ENCODE measurements at places on chromosomes 5 and 9.

- no peak for DNase-seq
Observed at GRCh38 chr5:146945617-146946084, 67.1 kb upstream of the PPP2R2B start.

DNA sequence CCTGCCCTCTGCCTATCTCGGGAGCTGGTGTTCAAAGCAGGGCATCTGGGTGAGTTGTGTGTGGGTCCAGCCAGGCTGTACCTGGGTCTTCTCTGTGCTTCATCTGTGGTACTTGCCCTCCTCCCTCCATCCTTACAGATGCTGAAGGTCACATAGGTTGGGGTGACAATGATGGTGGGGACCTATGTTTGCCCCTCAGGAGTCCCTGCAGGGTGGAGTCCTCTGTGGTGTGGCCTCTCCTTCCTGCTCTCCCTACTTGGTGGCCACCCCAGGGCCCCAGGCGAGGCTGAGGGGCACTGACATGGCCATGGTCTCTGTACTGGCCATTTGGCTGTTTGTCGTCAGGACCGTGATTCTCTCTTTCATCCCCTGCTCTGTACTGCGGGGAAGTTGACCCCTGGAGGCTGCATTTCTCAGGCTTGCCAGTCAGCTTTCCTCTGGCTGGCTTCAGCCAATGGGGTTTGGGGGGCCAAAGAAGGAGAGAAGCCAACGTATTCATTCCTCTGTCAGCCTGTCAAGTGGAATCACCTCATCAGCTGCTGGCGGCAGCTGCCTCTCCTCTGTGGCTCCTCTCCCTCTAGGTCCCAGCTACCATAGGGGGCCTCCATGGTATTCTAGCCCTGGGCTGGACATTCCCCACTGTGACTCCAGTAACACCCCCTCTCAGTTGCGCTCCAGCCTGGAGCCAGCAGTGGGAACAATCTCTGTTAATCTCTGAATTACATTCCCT is 4.6 kb downstream of the DCANP1 start:
- no peak for DNase-seq

DNA sequence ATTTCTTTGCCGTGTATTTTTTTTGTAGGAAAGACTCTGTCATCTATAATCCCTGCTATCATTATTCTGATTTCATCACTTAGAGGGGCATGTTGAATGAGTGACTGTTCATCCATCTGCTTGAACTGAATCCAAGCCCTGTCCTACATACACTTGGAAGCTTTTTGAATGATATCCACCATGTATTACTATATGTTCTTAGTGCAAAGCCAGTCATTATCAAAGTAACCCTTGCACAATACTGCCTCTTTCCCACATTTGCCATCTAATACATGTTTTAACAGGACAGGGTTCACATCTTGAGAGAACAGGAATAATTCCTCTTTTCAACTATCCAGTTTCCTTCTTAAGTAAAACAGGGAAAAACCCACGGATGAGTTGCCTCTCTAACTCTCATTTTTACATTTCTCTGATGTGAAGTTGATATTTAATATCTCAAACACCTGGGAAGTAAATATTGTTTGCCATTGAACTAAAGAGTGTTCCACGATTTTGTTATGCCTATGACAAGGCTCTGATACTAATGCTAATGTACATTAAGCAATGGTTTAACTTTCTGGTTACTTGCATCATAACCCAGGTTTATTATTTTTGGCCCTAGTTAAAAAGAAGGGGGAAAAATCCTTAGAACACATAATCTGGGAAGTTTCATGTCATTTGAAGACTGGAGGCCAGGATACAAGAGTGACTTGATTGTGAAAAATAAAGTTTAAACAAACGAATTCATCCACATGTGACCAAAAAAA is 103.7 kb upstream of the TARS1 start:
- DNase-seq: no peak

- no peak for DNase-seq
Observed at GRCh38 chr5:77776554-77777206, 541 bp upstream of the TBCA start.

- no peak for DNase-seq
Observed at GRCh38 chr5:146345578-146346366, 7.1 kb downstream of the POU4F3 start.

GRCh38 chr9:2916382-2916985 is 72.6 kb upstream of the PUM3 start:
- DNase-seq: no peak

GRCh38 chr9:76200315-76200714 is 193.9 kb downstream of the RFK start:
- DNase-seq: no peak

DNA sequence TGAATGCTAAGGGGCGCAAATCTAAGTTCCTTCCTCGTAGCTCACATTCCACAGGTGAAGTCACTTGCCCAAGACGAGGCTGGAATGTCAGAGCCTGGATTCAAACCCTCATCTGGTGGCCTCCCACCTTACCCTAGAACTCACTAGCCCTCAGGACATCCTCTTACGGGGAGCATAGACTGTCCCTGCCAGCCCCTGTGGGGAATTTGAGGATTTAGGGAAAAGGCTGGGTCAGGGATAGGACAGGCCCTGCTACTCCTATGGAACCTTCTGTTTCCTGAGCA is 45.0 kb downstream of the IRF1 start:
- DNase-seq: no peak

GRCh38 chr9:87818308-87818707 is 64.4 kb upstream of the SPATA31E1 start:
- no peak for DNase-seq

DNA sequence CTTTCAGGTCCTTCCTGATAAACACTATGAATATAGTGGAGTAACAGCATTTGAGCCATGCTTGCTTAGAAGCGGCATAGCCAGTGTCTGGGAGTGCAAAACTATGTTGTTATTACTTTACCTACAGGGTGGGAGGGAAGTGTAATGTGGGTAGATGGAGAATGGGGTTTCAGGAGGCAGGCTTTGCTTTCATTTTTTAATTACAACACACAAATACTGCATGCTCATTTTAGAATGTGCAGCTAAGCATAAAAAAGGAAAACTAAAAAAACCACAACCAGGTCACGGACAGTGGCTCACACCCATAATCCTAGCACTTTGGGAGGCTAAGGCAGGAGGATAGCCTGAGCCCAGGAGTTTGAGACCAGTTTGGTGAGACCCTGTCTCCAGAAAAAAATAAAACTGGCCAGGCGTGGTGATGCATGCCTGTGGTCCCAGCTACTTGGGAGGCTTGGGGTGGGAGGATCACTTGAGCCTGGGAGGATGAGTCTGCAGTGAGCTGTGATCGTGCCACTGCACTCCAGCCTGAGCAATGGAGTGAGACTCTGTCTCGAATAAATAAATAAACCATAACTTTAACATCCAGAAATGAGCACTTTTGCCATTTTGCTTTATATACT is 20.2 kb downstream of the HAVCR1 start:
- no peak for DNase-seq

GRCh38 chr9:93680443-93681268 is 104.3 kb downstream of the PHF2 start:
- no peak for DNase-seq

- DNase-seq: no peak
Observed at GRCh38 chr5:6594066-6594465, 38.8 kb downstream of the NSUN2 start.

DNA sequence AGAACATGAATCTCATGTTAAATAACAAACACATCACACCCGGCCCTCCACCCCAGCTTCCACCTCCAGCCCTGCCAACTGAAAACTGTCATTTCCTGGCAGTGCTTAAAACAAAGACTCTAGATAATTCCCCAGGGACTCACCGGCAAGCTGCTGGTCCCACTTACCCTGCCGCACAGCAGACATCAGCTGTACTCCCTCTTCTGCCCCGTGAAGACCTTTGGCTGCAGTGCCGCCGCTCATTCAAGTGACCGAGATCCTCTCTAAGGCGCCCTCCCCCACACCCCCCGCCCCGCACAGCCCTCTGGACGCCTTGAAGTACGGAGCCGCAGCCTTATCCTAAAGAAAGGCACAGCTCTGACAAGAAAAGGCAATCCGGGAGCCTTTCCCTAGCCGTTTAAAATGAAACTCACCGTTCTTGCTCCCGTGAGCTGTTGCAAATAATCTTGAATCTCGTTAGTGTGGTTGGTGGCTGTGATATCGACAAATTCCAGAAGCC is 434 bp downstream of the GLRX start:
- no peak for DNase-seq

DNA sequence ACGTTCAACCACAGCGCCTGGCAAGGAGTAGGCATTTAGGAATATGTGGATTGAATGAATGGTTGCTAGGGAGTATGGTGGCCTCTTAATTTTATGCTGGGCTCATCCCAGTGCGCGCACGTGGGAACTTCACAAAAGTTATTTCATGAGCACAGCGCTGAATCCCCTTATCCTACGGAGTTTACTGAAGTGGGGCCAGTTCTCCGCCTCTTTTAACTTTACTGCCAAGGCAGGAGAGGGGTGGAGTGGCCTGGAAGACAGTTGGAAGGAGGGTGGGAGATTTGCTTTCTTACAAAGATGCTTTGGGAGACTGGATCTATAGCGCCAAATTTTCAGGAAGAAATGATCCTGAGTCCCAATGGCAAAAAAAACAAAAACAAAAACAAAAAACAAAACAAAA is 326.5 kb downstream of the SH3GL2 start:
- DNase-seq: no peak

- no peak for DNase-seq
Observed at GRCh38 chr5:149019679-149020078, 43.2 kb downstream of the SH3TC2 start.

- DNase-seq: no peak
Observed at GRCh38 chr5:15560421-15560820, 60.4 kb downstream of the FBXL7 start.

DNA sequence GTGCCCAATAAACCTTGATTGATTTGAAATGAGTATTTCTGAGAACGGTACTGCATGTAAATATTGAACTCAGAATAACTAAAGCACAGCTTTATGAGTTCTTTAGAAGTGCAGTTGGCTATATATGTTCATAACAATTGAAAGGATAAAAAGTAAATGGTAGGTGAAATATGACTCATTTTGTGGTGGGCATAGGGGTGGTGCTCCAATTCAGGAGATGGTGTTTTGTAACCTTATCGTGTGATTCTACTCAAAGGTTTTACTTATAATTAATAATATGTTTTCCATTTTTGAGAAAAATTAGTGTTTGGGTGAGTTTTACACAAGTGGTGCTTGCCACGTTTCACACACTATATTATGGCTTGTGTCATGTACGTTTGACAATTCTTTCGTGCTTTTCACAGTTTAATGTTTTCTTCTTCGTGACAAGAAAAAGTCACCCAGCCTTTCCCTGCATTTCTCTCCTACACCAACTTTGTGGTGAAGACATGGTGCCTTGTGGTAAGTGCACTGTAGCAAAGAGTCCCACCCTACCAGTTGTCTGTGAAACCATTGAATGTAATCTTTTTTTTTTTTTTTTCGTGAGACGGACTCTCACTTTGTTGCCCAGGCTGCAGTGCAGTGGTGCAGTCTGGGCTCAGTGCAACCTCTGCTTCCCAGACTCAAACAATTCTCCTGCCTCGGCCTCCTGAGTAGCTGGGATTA is 492.5 kb upstream of the SGCD start:
- no peak for DNase-seq

DNA sequence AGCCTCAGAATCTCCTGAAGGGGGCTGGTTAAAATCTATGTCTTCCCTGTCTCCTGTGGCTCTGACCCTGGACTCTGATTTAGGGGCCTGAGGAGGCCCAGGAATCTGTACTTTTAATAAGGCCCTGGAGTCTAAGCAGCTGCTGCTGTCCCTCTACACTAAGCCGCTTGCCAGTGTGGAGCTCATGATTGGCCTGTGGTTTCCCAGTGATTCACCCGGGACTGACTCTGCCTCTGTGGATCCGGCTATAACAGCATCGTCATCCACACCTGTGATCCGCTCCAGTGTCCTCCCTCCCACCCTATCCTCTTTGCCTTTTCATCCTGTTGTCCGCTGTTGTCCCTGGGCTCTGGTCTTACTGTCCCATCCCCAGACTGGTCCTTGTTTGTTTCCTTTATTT is 3.7 kb downstream of the SLC31A2 start:
- DNase-seq: no peak

DNA sequence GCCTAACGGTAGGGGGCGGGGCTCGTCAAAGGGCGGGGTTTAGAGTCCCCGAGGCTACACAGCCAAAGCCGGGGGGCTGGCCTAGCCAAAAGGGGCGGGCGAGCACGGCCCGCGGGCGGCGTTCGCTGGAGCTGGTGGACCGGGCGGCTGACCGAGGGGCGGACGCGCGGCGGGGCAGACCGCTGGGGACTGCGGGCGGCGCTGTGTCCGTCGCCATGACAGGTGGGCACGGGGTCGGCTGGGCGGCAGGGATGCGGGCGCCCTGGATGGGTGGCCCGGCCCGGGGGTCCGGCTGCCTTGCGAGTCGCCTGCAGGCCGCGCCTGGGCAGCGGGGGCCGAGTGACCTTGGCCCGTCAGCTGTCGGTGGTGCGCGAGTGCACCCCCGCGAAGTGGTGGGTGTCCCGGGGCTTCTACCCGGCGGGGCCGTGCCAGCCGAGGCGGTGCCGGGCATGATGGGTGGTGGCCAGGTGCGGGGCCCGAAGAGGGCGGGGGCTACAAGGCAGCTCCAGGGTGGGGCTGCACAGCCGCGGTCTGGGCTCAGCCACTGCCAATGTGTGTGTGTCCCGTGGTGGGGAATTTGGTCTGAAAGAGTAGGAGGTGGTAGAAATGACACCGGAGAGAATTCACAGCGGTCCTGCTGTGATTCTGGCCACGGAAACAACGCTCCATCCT is at the start of gene CARD19:
Gene CARD19 (plus strand): TSS at position 87 of the 672 bp plus-strand sequence. CDS start 129 bp downstream, at position 216.
- DNase-seq: no peak

- no peak for DNase-seq
Observed at GRCh38 chr5:154286557-154286956, 96.0 kb downstream of the GALNT10 start.

GRCh38 chr5:116242343-116242742 is 157.5 kb downstream of the COMMD10 start:
- DNase-seq: no peak

DNA sequence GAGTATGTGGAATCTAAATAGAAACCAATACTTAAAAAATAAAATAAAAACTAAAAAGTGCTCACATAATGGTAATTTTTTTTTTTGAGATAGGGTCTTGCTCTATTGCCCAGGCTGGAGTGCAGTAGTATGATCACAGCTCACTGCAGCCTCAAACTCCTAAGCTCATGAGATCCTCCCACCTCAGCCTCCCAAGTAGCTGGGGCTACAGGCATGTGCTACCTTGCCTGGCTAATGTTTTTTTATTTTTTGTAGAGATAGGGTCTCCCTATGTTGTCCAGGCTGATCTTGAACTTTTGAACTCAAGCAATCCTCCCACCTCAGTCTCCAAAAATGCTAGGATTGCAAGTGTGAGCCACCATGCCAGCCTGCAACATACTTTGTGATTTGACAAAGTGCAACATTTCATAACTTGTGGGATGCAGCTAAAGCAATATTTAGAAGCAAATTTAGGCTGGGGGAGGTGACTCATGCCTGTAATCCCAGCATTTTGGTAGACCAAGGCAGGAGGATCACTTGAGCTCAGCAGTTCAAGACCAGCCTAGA is 18.4 kb downstream of the AP3B1 start:
- no peak for DNase-seq

DNA sequence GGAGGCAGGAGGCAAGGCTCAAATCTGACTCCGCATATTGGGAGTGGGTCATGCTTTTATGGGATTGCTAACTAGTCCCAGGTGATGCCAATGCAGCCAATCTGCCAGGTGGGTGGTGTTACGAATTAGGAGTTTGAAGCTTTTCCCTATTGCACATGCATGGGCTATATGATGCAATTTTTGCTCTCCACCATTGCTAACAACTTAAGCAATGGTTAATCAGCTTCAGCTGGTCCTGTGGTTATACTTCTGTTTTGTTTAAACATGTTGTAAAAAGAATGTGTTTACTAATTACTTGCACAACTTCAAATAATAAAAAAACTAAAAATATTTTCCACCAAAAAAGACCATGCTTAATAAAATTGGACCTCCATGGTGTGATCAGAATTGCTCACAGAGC is 55.7 kb downstream of the SHC3 start:
- DNase-seq: no peak

GRCh38 chr9:130857864-130858738 is 23.0 kb downstream of the ABL1 start:
- DNase-seq: no peak

Data from Panc1 (cell line).